SHP77 treated with DMSO at 0.1 percent for 48 hours (cell line): ENCODE measurements at places on chromosomes 11 and 22.

GRCh38 chr11:96430668-96431067 lies 40.9 kb downstream of the JRKL start:
- DNase-seq = no peak

- DNase-seq = peak; percentile 50
These were observed 9.4 kb upstream of the SAMM50 start for GRCh38 chr22:43945632-43946383.

GRCh38 chr11:7436657-7437056 lies 48.6 kb upstream of the OLFML1 start:
- no peak for DNase-seq

DNA sequence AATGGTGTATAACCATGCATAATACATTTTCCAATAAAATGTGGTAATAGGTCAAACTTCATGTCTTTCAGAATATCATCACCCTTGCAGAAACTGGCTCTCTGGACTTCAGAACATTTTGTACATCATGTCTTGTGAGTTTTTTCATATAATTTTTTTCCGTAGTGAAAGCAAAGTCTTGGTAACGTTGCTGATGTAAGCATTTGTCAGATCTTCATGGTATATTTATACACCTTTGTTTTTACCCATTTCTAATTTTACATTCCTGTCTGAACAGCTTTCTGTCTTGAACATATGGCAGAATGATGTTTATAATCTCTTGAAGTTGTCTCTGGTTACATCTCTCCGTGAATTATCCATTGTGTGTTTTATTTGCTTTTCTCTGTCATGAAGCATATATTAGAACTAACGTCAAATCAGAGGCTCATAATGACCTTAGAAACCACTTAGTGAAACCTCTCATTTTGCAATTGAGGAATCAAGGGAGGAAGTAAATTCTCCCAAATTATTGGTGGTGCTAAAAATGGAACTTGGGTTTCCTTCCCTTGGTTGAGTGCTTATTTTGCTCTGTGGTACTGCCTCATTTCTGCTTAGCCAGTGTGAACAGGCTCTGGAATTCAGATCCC lies 37.4 kb downstream of the CSRP3 start:
- DNase-seq = peak; percentile 15

GRCh38 chr22:48843640-48844039 lies 984.0 kb downstream of the BRD1 start:
- DNase-seq = no peak

- peak; percentile 72 for DNase-seq
These were observed 6.4 kb downstream of the SNU13 start for GRCh38 chr22:41682033-41682807.

- DNase-seq = no peak
These were observed 195.8 kb downstream of the DLG2 start for GRCh38 chr11:85431319-85431718.

- no peak for DNase-seq
These were observed 15.2 kb downstream of the BCL9L start for GRCh38 chr11:118910309-118911112.
